CD4-positive, alpha-beta memory T cell (primary cell): ENCODE measurements at places on chromosomes 11 and 22.
A peak's percentile ranks its signal among the peaks of the same experiment; 100 is the strongest.

DNA sequence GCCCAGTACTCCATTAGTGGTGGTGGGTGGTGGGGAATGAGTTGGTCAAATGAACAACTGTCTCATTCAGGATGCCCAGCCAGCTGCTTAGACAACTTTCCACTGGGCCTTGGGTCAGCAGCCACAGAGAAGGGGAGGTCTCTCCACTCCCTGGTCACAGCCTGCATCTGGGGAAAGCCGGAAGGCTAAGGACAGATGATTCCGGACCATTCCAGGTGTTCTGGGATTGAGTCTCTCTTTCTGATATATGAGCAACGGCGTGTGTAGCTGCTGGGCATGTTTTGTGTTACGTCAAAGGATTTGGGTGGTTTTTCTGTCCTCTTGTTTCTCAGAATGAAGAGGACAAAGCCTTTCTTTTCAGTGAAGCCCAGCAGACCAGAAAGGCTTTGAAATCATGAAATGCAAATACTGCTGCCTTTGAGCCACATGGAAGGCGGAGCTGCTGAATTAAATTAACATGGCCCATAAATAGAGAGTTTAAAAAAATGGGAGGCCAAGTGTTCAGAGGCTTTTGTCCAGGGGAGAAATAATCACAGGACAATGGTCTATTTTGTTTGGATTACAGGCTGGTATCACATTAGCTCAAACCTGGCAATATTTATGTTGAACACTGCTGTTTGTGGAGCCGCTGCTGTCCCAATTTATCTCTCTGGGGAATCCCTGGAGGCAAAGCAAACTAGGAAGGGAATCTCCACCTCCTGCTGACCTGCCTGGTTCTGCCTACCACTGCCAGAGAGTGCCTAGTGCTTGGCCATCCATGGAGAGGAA, 234.4 kb upstream of the E2F8 start:
- DNase-seq, result no peak

DNA sequence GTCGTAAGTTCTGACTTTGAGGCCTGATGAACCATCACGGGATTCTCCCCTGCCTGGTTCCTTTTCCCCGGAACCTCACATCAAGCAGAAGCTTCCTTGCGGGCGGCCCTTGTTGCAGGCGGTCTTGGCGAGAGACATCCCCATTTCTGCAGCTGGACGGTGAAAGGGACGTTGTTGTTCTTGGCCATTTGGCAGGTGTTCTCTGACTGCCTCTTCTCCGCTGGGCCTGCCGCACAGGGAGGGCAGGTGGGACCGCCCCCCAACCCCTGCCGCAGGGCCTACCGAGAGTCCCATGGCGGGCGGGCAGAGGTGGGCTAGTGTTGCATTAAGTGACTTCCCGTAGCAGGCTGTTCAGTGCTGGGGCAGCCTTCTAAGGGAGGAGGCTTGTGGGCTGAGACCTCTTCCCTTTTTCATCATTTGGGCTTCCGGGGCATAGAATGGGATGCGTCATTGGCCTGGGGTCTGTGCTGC, 26.9 kb upstream of the GRAMD4 start:
- DNase-seq, result no peak

- peak; percentile 31 for DNase-seq
Observed at GRCh38 chr11:64074239-64074638, 38.5 kb downstream of the FLRT1 start.

- DNase-seq, result no peak
Observed at GRCh38 chr11:130171534-130171933, 12.0 kb downstream of the ST14 start.

DNA sequence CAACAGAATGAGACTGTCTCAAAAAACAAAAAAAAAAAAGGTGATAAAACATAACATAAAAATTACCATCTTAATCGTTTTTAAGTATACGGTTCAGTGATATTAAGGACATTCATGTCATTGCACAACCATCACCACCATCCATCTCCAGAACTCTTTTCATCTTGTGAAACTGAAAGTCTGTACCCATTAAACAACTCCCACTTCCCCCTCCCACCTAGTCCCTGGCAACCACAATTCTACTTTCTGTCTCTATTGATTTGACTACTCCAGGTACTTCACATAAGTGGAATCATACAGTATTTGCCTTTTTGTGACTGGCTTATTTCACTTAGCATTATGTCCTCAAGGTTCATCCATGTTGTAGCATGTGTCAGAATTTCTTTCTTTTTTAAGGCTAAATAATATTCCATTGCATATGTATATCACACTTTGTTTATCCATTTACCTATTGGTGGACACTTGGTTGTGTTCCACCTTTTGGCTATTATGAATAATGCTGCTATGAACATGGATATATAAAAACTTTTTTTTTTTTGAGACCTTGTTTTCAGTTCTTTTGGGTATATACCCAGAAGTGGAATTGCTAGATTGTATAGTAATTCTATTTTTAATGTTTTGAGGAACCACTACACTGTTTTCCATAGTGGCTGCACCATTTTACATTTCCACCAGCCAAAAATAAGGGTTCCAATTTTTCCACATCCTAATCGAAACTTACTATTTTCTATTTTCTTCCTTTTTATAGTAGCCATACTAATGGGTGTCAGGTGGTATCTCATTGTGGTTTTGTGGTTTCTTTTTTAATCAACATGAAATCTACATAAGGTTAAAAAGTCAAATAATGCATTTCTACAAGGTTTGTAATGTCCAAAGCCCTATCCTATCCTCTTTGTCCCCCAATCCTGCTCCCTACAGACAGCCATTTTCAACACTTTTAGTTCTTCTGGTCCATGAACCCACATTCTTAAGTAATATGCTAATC, 23.4 kb upstream of the PIK3C2A start:
- DNase-seq, result peak; percentile 43
